ENCODE measurements at places on chromosomes 5 and 9.

DNA sequence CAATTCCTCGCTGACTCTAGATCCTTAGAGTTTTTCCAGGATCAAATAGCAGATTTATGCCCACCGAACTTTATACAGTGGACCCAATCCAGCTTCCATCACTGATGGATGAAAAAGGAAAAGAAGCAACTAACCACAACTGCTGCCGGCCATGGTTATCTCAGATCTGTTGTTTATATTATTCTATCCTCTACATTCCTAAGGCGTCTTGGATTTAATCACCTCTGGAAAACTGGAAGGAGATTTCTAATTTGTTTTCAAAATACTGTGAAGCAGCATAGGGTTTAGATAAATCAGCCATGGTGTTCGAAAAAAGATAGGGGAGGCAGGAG is 663 bp upstream of the ZNF366 start:
- no peak for DNase-seq

GRCh38 chr5:159987031-159987674 is 21.8 kb upstream of the TTC1 start:
- peak; percentile 72 for DNase-seq

GRCh38 chr5:31965227-31965626 is 208.9 kb downstream of the GOLPH3 start:
- DNase-seq, result no peak

DNA sequence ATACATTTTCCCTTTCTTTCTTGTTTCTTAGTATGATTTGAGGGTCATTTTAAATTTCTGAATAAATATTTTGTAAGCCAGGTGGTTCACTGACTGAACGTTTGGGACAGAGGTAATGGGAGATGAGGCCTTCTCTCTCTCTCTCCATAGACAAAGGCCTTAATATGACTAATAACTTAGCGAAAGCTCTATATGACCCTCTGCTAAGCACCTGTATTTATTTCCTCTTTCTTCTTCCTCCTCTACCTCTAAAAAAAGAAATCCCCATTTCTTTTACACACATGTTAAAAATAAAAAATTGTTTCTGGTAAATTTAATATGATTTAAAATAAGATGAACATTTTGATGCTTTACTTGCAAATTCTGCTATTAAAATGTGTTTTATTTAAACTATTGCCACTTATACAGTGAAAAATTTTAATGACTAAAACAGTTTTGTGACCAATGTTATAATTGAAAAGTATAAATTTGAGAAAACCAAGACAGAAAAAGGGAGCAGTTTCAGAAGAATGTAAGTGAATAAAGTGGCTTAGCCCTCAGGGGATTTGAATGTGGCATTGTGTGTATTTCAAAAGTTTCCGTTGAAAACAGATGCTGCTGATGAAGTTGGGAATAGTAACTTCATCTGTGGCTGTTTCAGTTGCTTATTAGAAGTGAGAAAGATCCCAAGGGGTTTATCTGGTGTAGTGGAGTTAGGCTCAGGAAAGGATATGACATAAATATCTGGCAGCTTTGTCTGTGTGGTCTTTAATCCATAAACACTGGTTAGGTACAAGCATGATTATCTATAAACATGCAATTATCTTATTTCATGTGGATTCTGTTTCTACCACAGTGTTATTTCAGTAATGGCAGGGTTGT is 128.6 kb upstream of the GRHPR start:
- no peak for DNase-seq

DNA sequence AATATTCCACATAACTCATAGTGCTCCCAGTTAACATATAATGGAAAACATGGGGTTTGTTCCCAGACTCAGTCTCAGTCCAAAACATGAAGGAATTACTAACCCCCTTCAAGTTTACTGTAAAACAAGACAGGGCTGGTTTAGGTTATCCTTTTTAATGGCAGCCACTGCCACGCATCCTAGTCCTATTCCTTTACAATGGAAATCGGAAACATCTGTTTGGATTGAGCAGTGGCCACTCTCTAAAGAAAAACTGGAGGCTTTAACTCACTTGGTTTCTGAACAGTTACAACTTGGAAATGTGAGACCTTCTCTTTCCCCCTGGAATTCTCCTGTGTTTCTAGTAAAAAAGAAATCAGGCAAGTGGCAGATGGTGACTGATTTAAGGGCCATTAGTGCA is 609.9 kb upstream of the ACO1 start:
- DNase-seq, result no peak

DNA sequence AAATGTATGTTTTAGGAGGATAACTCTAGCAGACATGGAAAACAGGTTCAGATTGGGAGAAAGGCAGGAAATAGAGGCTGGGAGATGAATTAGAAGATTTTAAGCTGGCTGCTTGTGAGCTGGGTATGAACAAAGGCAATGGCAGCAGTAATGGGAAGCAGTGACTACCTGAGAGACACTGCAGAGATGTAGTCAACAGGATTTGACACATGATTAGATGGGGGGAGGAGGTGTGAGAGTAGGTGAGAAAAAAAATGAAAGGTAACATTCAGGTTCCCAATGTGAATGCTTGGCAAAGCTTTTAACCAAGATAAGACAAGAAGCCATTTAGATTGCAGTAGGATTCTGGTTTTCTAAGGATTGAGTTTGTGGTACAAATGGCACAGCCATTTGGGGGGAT is 22.8 kb upstream of the IFNE start:
- peak; percentile 36 for DNase-seq

GRCh38 chr9:128146591-128147120 is 2.6 kb upstream of the LCN2 start:
- DNase-seq, result no peak

GRCh38 chr5:93305984-93306383 is 275.0 kb downstream of the NR2F1-AS1 start:
- no peak for DNase-seq

GRCh38 chr5:78903861-78904260 is 81.2 kb downstream of the ARSB start:
- no peak for DNase-seq

- no peak for DNase-seq
Measured at GRCh38 chr5:96247097-96247701, 185.8 kb downstream of the PCSK1 start.

GRCh38 chr9:98374385-98375051 is 119.1 kb upstream of the TBC1D2 start:
- DNase-seq, result no peak

- DNase-seq, result no peak
Measured at GRCh38 chr9:105243015-105243686, 1.3 kb upstream of the SLC44A1 start.

DNA sequence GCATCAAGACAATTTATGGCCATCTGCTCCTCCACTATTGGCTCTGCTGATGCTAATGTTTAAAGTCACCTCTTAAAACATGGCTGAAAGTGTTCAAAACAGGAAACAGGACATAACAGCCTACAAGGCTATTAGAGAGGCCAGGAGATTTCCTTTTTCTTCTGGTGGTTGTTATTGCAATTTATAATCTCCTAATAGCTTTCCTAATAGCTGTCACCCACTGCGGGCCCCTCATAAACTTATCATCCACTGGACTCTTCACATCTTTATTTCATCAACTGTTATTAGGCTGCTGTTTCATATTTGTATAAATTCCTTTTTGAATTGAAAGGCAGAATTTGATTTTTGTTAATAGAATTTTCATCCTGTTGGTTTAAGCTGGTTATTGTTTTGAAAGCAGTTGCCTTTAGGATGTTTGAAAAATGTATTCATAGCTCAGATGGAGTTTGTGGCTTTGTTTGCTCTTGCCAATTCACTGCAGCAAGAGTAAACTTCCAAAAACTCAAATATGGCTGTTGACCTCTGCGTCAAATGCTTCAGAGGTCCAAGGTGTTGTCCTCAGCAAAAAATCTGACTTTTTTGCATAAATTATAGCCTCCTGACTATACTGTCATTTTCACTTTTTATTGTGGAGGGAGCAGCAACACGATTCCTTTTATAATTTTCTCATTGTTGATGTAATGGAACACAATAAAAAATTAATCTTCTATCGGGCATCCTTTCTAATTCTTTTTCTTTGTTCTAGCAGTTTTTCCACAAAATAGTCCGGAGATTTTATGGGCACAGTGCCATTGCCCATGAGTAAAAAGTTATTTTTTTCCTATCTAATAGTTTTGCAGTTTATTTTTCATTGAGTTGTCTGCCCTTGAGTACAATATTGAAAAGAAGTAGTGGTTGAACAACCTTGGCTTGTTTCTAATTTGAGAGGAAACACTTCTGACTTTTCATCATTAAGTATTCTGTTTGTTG is 69.3 kb downstream of the MAT2B start:
- DNase-seq, result no peak

DNA sequence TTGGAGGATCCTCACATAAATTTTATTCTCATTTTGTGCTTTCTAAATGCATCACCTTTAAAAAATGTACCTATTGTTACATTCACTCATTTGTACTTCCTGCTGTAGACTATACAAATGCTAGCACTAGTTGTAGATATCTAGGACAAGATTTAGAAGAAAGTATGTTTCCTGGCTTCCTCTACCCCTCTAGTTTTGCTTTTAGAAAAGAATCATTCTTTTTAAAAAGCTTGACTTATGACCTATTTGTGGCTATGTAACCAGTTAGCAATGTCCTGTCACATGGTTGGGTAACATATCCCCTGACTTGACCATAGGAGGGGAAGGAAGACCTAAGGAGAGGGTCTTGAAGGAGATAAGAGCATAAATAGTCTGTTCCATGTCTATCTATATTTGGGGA is 13.3 kb downstream of the CAMK4 start:
- no peak for DNase-seq

DNA sequence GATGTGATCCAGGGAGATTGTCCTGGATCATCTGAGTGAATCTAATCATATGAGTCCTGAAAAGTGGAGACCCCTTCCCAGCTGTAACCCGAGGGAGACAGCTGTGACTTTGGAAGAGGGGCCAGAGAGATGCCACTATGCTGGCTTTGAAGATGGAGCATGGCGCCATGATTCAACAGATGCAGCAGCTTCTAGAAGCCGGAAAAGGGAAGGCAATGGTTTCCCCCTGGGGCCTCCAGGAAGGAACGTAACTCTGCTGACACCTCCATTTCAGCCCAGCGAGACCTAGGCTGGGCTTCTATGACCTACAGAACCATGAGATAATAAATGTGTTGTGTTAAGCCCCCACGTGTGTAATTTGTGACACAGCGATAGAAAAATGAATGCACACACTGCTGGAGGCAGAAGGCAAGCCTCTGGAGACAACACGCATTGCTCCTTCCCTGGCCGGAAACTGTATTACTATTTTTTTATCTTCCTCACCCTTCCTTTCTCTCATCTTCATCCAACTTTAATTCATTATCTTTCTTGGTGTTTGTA is 16.6 kb upstream of the SARDH start:
- no peak for DNase-seq

GRCh38 chr5:62330302-62330701 is 24.3 kb downstream of the KIF2A start:
- no peak for DNase-seq

- DNase-seq, result no peak
Measured at GRCh38 chr9:132242621-132243155, 80.8 kb downstream of the NTNG2 start.

GRCh38 chr5:168886157-168886556 is 307.0 kb upstream of the PANK3 start:
- no peak for DNase-seq

- no peak for DNase-seq
Measured at GRCh38 chr9:90009447-90009846, 404.6 kb downstream of the GADD45G start.

DNA sequence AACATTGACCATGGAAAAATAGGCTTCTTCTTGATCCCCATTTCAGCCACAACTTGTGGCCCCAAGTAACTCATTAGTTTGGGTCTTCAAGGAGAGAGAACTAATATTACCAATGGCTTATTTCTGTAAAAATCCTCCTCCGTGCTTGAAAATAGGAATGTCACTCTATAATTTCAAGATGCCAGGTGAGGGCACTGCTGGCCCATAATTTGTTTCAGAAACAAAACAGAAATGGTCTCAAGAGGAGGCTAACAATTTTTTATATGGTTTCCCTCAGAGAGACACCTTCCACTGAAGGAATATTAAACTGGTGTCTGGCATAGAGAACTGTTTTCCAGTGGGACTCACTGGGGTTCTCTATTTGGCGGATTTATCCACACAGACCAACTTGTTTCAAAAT is 437.0 kb upstream of the TRPC7 start:
- DNase-seq, result no peak

GRCh38 chr9:87662808-87663528 is 63.0 kb upstream of the CTSL start:
- DNase-seq, result peak; percentile 15

GRCh38 chr9:121840838-121841760 is 189.7 kb downstream of the DAB2IP start:
- no peak for DNase-seq

DNA sequence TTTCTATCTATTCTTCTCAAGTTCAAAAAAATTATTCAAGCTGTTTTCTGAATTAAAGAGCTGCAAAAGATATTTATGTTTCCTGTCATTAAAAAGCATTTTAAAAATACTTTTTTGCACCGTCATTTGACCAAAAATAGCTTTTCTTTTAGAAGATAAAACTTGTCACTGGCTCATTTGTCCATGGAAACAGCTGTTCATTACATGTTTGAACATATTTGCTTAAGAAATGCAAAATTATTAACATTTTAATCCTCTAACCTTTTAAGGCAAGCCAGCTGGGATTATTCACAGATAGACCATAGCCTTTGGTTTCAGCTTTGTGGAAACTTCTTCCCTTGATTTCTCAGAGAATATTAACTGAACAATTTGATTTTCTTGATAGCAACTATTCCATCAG is 393.9 kb downstream of the TUSC1 start:
- DNase-seq, result no peak

DNA sequence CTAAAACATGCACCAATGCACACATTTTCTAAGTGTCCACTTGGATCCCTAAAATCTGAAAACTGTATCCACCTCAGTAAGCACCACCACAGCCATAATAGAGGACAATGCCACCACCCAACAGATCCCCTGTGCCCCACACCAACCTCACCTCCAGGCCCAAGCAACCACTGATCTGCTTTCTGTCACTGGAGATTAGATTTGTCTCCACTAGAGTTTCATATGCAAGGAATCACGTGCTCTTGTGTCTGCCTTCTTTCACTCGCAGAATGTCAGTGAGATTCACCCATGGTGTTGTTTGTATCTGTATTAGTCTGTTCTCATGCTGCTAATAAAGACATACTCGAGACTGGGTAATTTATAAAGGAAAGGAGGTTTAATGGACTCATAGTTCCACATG is 216.1 kb upstream of the WWC1 start:
- no peak for DNase-seq

DNA sequence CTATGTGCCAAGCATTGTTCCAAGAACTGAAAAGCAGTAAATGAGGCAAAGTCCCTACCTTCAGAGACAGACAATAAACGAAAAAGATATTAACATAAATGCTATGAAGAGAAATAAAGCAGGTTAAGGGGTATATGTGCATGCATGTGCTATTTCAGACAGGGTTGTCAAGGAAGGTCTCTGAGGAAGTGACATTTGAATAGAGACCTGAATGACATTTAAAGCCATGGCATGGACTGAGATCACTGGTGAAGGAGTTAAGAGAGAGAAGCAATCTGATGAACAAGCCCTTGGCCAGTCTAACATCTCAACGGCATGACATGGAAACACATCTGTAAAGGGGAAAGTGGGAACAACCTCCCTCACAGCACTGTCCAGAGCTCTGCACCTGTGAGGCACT is 14.5 kb downstream of the FBXO10 start:
- DNase-seq, result no peak

Data from CD4-positive, alpha-beta T cell treated with Interleukin-10 for 1 hour (primary cell).